ENCODE measurements at places on chromosomes 1 and 21.
A peak's percentile ranks its signal among the peaks of the same experiment; 100 is the strongest.

DNA sequence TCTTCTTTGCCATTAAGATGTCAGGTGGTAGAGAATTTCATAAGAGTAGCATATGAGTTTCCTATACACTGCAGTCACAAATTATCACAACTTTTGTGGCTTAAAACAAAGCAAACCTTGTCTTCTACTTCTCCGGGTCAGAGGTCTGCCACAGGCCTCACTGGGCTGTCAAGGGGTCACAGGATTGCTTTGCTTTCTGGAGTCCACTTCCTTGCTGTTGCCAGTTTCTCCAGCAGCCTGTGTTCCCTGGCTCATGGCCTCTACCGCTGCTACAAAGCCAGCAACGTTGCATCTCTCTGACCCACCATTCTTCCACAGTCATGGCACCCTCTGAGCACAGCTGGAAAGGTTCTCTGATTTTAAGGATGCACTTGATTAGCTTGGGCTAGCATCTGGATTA, 6.5 kb upstream of the BACE2 start:
- DNase-seq, result no peak

- no peak for DNase-seq
Observed at GRCh38 chr1:59506952-59507351, 210.1 kb downstream of the FGGY start.

DNA sequence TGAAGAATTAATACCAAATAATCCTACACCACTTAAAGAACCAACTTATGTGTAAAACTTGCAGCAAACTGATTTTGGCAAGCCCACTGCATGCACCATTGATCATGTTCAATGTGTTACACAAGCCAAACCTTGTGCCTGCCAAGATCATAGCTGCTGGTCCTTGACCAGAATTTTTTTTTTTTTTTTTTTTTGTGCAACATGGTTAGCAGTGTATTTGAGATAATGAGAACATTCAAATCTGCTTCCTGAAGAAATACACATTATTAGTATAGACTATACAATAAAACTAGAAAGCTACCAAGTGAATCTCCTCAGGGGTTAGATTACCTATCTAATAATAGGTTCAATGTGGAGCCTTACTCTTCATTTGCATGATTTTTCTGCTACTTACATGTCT, 421.0 kb downstream of the MRPL39 start:
- DNase-seq, result no peak

- no peak for DNase-seq
Observed at GRCh38 chr1:53634571-53634979, 104.4 kb downstream of the GLIS1 start.

- DNase-seq, result no peak
Observed at GRCh38 chr1:223514644-223515043, 121.4 kb downstream of the CCDC185 start.

- DNase-seq, result no peak
Observed at GRCh38 chr1:182064611-182065010, 3.1 kb upstream of the ZNF648 start.

- DNase-seq, result no peak
Observed at GRCh38 chr21:45899317-45900033, 82.1 kb upstream of the COL6A1 start.

DNA sequence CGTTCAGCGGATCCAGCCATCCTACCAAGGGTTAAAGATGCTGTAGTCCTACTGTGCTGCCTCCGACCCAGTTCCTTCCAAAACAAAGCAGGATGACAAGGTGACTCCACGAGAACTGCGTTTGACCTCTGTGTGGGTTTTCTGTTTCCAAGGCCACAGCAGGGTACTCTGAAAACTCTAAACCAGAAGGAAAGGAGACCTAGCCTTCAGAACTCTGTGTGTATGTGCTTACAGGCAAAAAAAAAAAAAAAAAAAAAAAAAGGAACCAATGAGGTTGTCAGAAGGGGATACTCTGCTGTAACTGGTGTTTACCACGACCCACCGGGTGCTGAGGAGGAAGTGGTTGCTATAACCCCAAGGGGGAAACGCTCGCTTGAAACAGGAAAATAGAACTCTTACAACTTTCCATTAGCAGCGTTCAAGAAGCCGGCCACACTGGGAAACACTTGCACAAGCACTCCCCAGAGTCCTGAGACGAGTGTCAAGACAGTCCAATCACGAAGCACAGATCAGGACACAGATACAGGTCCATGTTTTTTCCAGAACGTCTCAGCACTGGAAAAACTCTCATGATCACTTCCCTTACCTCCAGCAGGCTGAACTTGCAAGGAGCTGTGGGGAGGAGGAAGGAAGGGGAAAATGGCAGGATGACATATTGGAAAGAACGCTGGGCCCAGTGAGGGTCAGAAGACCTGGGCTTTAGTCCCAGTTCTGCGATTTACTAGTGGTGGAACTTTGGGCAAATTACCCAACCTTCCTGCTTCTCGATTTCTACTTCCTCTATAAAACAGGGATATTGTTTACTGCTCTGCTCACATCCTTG, 64.0 kb downstream of the ITPKB start:
- DNase-seq, result peak; percentile 81

GRCh38 chr1:96220651-96221050, 500.9 kb upstream of the PTBP2 start:
- no peak for DNase-seq

DNA sequence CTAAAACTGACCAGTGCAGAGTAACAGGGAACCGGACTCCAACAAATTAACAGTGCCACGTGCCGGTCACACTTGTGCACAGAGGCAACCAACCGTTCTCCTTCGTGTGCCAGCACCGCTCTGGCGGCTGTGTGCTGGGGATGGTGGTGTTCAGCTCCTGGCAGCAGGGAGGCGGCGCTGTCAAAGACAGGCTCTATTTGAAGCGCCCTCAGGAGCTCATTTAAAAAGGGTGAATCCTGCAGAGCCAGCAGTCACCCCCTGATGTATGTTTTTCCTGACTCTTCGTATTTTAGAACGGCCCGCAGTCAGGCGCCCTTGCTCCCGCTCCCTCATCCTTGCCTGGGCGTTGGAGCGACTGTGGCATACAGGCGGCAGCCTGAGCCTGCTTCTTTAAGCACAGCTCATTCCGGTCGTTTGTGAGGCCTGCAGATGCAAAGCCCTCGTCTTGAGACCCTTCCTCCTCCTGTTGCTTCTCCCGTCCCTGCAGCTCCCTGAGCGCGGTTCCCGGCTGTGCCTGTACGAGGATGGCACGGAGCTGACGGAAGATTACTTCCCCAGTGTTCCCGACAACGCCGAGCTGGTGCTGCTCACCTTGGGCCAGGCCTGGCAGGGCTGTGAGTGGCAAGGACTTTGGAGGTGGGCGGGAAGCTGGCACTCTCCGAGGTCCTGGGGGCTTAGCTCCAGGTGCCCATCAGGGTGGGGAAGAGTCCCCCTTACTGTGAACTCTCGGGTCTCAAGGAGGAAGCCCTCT, 1.1 kb downstream of the DFFB start:
- DNase-seq, result no peak

GRCh38 chr1:109242387-109242786, 7.0 kb upstream of the CELSR2 start:
- DNase-seq, result no peak

GRCh38 chr1:70051926-70052325, 153.5 kb downstream of the LRRC40 start:
- no peak for DNase-seq

DNA sequence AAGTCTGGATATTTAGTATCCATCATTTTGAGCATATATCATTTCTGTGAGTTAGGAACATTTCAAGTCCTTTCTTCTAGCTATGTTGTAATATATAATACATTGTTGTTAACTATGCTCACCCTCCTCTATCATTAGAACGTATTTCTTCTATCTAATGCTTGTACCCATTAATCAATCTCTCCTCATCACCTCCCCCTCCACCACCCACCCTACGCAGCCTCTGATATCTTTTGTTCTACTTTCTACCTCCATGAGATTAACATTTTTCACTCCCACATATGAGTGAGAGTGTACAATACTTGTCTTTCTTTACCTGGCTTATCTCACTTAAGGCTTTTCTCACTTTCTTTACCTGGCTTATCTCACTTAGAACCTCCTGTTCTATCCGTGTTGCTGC, 156.2 kb downstream of the FMN2 start:
- DNase-seq, result no peak

DNA sequence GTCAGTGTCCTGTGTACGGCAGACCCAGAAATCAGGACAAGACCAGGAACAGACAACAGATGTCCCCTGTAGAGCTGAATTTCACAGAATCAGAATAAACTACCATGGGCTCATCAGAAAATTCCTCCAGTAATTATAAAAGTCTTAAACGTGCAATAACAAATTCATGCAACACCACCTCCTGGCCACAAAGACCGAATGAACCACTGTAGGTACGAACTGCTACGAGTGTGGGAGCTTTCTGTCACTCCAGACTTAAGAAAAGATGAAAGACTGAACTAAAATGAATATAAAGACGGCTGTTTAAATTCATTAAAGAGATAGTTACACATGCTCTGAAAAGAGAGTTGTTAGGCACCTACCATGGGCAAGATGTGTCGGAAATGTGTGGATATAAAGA, 333.5 kb downstream of the RRAGC start:
- no peak for DNase-seq

GRCh38 chr1:5998906-5999301, 6.7 kb upstream of the NPHP4 start:
- no peak for DNase-seq

GRCh38 chr1:159089184-159089791, 12.7 kb upstream of the AIM2 start:
- DNase-seq, result no peak

DNA sequence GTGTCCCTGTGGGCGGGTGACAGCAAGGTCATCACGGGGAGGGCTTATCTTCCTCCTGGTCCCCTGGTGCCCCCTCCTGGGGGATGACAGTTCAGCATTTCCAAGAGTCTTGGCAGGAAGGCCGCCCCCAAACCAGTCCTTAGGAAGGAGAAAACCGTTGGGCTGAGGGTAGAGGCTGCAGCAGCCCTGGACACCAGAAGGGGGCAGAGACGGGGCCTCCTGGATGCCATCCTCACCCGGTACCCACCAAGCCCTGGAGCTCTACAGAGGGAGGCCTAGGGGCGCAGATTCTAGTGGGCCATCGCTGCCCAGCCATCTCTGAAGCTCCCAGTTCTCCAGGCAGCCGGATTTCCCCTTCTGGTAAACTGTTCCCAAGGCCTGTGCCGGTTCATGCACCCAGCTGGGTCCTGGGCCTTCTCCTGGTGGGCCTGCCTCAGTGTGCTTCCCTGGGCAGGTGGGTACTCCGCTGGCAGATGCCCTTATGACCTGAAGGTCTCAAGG, 14.8 kb upstream of the ZNF669 start:
- DNase-seq, result no peak

DNA sequence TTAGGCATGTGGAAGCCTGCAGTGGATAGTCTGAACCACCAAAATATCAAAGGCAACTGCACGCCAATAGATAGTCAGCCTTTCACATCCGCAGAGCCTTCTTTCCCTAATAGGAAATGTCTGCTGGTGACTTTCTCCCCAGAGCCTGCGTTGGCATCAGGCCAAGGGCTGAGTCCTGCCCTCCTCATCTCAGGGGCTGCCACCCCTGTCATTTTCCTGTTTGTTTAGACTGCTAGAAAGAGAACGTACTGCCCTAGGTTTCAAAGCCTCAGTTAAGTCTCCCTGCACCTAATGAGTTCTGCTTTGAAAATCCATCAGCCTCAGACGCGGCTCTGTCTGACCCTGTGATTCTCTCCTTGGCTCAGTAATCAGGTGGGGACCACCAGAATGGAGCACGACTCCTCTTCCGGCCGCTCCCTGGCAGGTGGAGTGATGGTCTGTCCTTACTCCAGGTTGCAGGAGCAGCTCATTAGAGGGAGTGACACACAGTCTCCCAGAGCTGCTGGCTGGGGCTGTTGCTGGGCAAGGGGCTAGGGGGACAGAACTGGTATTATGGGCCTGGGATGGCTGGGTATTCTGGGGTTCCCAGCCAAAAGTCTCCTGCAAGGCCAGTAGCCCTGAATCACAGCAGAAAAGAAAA, 27.3 kb downstream of the STUM start:
- DNase-seq, result no peak

DNA sequence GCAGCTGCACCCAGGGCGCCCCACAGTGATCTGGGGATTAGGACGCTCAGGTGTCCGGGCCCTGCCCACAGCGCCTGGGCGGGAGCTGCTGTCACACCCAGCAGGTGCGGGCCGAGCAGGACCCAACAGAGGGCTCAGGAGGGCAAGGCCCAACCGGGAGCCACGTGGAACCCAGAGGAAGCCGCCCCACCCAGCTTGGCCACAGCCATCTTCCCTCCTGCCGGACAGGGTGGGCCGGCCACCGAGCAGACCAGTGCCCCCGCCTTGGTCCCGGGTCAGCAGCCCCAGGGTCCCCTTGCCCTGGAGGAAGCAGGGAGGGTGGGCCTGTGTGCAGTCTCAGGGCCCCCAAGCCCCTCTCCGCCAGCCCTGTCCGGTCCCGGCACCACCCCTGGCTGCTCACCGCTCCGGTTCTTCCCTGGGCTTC, 6.3 kb upstream of the TTLL10 start:
- DNase-seq, result no peak

- DNase-seq, result no peak
Observed at GRCh38 chr1:175471039-175471800, 272.2 kb downstream of the TNR start.

- DNase-seq, result peak; percentile 51
Observed at GRCh38 chr1:227748496-227749182, 13.4 kb downstream of the SNAP47 start.

DNA sequence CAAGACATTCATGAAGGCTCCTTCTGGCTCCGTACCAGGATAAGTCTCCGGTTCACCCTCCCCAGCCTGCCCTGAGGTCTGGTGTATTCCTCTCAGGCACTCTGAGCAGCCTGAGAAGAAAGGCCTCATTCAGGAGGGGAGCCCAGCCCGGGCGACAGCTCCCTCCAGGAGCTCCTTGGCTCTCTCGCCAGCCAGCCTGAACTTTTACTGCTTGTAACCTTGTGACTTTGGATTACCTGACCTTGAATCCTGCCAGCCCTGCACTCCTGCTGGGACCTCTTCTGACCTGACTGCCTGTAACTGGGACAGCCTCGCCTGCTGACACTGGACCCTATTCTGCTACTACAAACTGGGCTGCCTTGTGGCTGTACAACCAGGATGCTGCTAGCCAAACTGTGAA, 65.8 kb downstream of the CD34 start:
- DNase-seq, result no peak

DNA sequence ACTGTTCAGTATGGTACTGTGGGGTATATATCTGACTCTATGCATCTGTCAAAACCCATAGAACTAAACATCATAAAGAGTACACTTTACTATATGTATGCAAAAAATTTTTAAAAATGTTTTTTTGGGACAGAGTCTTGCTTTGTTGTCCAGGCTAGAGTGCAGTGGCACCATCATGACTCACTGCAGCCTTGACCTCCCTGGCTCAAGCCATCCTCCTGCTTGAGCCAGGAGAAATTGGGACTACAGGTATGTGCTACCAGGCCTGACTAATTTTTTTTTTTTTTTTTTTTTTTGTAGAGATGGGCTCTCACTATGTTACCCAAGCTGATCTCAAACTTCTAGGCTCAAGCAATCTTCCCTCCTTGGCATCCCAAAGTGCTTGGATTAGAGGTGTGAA, 11.5 kb downstream of the TRIT1 start:
- no peak for DNase-seq

DNA sequence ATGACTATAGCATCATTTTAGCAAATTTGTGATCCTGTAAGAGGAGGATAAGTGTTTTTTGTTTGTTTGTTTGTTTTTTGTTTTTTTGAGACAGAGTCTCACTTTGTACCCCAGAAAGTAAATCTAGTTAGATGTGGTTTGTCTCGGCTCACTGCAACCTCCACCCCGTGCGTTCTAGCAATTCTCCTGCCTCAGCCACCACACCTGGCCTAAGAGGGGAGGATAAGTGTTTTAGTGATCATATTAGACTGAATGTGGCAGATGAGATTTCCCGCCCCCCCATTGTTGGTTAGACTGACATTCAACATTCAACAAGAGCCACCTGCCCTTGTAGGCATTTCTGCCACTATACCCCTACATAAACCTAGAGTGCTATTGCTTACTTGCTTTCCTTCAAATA, 98.5 kb downstream of the OSBPL9 start:
- no peak for DNase-seq
